ENCODE measurements at places on chromosomes 11 and 22.

DNA sequence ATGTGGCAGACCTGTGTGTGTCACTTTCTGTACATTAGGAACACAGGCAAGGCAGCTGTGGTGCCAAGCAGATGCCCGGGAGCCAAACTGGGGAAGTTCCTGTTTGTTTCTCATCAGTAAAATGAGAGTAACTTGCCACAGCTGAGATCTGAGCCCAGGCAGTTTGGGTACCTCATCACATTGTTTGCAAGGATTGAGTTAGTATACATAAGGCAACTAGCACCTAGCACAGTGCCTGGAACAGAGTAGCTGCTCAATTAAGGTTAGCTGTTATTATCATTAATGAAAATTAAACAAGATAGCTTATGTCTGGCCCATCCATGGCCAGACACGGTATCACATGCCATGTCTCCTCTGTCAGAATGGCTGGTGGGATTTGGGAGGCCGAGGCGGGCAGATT, 7.8 kb downstream of the SOX10 start:
- DNase-seq = no peak

DNA sequence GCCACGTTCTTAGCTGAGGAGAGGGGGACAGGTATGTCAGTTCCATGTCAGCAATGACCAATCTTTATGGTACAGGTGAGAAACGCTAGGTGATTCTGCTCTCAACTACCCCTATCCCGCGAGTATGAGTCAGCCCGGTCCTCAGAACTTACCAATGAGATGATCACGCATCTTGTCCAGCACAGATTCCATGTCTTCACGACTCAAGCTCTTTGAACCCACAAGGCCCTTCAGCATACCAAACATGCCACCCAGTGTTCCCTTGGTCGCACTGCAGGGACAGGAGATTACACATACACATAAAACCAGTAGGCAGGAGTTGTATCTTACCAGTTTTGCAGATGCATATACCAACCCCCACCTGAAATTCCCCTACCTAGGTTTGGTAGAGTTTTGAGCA, 2.9 kb downstream of the SRPRA start:
- no peak for DNase-seq

DNA sequence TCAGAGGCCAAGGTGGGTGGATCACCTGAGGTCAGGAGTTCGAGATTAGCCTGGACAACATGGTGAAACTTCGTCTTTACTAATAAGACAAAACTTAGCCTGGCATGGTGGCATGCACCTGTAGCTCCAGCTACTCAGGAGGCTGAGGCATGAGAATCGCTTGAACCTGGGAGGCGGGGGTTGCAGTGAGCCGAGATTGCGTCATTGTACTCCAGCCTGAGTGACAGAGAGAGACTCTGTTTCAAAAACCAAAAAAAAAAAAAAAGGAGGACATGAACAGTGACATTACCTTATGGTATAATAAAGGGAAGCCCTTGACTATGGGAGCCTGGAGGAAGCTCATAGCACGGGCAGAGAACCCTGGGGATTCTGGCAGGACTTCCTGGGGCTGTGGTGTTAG, 16.5 kb upstream of the PLEKHB1 start:
- no peak for DNase-seq

DNA sequence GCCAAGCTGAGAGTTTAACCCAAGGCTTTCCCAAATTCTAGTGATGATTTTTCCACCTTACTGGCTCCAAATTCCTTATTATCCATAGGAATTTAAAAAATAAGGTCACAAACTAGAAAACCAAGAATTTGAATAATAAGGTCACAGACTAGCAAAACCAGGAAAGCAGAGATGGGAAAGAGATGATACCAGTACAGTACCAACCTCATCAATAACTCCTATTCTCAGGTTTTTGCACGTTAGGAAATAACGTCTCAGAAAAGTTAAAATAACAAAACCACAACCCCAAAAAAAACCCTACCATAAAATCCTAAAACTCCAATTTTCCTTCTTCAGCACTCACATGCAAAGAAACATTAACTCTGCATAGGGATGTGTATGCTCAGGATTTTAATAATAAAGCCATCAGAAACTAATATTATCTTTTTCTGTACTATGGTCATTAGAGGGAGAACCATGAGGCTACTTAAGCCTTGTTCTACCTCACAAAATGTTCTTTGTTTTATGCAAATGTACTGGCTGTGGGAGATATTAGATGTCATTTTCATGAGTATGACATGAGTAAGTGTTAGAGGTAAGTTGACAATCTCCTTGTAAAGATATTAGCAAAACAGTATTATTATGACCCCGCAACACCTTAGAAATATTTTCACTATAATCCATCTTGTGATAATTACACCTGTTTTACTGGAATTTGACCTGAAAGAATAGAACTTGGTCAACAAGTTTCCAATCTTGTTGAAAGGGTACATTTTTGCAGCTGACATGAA, 16.1 kb upstream of the EED start:
- no peak for DNase-seq

- DNase-seq = no peak
Measured at GRCh38 chr11:84419616-84420015, 1133.4 kb upstream of the CCDC90B start.

DNA sequence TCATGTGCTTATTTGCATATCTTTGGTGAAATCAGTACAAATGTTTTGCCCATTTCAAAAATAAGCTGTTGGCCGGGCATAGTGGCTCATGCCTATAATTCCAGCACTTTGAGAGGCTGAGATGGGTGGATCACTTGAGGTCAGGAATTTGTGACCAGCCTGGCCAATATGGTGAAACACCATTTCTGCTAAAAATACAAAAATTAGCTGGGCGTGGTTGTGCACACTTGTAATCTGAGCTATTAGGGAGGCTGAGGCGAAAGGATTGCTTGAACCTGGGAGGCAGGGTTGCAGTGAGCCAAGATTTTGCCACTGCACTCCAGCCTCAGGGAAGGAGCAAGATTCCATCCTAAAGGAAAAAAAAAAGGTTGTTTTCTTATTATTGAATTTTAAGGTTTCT, 136.0 kb downstream of the SWAP70 start:
- no peak for DNase-seq

DNA sequence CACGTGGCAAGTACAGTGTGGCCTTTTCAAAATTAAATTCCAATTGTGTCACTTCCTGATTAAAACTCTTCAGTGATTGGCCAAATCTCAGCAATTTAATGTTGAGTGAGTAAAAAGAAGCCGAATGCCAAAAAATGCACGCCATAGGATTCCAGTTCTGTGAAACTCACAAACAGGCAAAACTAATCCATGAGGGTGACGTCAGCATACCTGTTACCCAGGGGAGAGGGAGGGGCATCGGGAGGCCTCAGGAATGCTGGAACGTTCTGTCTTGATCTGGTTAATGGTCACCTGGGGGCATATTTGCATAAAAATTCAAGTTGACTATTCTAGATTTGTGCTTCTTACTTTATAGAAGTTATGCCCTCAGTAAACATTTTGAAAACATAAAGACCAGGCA, 39.9 kb upstream of the RAB1B start:
- no peak for DNase-seq

DNA sequence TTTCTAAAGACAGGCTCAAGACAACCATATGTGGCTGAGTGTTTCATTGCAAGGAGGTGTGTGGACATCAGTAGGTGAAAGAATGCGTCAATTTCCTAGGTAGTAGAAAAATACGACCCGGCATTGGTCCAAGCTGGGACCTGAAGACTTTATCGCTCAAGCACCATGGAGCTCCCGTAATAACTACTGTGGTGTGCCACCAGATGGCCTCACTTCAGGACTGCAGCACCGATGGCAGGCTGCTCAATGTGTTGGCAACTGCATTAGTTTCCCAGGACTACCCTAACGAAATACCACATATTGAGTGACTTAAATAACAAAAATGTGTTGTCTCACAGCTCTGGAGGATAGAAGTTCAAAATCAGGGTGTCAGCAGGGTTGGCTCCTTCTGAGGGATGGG, 72.4 kb upstream of the FAT3 start:
- DNase-seq = no peak
